CD4-positive, alpha-beta memory T cell (primary cell): ENCODE measurements at places on chromosomes 7 and 10. TPM values are rescaled to one million over a fixed set of nuclear protein-coding genes. Genes with fewer than 3 reads are reported as not detected.

GRCh38 chr7:4739528-4739992, 35.9 kb upstream of the AP5Z1 start:
- peak; percentile 45 for DNase-seq

Gene BTBD16
- not detected for polyA plus RNA-seq

DNA sequence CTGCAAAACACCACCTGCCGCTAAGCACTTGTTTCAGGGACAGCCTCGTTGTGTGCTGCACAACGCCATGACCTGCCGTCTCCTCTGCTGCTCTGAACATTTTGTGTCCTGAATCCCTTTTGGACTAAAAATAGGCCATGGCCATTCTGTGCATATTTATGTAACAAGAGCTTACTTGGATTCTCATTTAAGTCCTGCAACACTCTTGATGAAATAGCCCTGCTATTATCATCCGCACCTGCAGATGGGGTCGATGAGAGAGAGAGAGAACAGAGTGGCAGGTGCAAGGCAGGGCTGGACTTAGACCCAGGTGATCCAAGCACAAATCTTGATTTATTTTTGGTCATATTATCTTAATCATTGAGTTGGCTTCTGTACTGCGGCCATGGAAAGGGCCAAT, 121.2 kb upstream of the PRKCQ start:
- no peak for DNase-seq

- DNase-seq = no peak
Measured at GRCh38 chr7:118793582-118793981, 569.1 kb downstream of the ANKRD7 start.

- no peak for DNase-seq
Measured at GRCh38 chr7:104814671-104815400, 199.2 kb upstream of the KMT2E start.

Gene GSTO2
- 1.2 TPM for polyA plus RNA-seq

DNA sequence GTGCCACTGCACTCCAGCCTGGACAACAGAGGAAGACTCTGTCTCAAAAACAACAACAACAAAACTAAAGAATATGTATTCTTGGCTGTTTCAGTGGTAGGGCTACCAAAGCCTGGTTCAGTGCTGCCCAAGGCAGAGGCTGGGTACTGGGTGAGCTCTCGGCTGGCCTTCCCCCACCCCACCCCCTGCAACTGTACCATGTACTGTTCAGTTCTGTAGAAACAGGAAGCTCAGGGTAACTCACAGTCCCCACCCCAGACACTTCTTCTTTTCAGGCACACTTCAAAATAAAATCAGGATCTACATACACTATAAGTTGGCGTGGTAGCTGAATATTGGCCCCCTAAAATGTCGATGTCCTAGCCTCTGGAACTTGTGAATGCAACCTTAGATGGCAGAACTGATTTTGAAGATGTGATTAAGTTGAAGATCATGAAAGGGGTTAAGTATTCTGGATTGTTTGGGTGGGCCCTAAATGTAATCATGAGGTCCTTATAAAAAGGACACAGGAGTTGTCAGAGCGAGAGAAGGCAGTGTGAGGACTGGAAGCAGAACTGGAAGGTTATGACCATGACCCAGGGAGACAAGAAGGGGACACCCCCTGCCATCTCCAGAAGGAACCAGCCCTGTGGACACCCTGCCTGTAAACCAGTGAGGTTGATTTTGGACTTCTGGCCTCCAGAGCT, 31.2 kb downstream of the TBXAS1 start:
- DNase-seq = no peak

DNA sequence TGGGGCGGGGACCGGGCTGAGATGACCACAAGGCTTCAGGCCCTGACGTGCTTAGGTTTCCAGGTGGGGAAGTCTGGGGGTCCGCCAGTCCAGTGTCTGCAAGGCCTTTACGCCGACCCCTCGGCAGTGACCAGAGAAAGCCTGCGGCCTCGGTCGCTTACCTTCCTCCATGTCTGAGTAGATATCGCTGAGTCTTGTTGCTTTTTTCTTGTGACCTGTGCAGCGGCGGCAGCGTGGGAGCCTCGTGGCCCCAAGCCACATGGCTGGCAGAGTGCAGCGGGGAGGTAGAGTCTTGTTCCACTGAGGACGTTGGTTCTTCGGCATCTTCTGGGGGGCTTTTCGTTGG, 329 bp downstream of the NOLC1 start:
- no peak for DNase-seq

- DNase-seq = no peak
Measured at GRCh38 chr10:24871011-24871935, 81.1 kb downstream of the PRTFDC1 start.

- DNase-seq = no peak
Measured at GRCh38 chr7:156950381-156950858, 908 bp downstream of the NOM1 start.

Gene CNPY1
- not detected for polyA plus RNA-seq

- no peak for DNase-seq
Measured at GRCh38 chr7:26743205-26743604, 121.2 kb downstream of the SKAP2 start.

GRCh38 chr7:154512121-154512833, 460.1 kb downstream of the DPP6 start:
- no peak for DNase-seq

DNA sequence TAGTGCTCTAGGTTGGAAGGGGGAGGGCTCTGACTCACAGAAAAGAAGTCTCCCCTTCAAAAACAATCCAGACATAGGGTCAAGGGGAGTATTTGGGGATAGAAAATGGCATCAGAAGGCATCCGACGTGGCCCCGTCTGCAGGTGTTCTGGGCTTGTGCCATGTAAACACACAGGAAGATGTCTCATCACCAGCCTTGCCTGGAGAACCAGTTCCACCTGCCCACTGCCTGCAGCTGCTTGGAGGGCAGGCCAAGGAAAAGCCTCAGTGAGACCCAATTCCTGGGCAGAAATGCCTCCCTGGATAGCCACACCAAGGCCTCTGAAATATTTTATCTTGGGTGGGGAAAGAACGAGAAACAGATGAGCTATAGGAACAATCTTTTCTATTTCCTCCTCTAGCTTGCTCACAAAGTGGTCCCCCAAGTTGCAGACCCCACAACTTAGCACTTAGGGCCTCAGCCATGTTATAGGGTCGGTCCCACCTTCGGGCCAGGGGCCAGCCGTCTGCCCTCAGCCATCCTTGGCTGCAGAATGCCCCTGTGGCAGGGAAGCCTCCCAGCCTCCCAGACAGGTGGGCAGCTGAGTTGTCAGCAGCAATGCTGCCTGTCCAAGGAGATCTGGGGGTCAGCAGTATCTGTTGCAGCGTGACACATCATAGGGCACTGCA, 54.3 kb upstream of the ECHDC3 start:
- no peak for DNase-seq

GRCh38 chr10:77807706-77808105, 118.8 kb downstream of the DLG5 start:
- DNase-seq = no peak

GRCh38 chr7:139762886-139763285, 14.9 kb downstream of the HIPK2 start:
- no peak for DNase-seq

DNA sequence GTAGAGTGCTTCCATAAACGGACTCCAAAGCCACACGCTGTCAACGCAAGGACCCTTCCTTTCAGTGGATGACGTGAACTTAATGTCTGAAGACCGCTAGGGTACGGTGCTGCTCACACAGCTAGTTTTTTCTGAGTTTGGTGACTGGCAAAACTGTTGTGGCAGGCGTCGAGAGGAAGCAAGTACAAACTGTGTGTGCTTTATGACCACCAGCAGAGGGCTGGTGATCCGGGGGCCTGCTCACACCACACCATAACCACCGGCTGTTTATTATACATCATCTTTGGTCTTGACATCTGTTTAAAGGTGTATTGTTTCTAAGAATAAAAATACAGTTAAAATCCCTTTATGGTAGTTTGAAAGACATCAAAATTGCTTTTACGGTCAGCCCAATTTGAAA, 37.1 kb upstream of the ATP6V0A4 start:
- DNase-seq = no peak

DNA sequence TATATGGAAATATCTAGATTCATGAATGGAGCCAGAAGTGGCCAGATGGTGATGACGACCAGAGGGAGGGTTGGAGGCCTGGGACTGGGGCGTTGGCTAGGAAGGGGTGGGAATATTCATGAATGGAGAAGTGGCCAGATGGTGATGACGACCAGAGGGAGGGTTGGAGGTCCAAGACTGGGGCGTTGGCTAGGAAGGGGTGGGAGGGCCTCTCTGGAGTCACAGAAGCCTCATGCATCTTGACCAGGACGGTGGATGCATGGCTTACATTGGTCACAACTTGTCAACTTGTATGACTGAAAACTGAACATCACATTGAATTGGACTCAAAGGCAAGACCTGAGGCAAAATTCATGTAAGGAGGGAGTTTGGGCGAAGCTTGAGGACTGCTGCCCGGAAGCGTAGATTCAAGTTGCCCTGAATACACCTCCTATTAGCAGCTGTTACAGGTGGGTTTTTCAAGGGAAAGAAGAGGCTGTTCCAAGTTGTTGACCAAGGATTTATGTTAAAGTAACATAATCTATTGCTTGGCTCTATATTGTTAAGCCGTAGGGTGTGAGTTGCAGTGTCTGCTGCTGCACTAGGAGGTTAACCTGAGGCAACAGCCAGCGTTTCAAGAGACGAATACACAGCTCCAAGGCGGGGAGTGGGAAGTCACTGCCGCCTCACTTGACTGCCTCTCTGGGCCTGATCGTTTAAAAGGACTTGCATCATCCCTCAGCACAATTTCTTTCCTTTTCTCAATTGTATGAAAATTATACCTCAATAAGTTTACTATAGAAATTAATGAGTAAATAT, 55.1 kb upstream of the FAM20C start:
- no peak for DNase-seq

DNA sequence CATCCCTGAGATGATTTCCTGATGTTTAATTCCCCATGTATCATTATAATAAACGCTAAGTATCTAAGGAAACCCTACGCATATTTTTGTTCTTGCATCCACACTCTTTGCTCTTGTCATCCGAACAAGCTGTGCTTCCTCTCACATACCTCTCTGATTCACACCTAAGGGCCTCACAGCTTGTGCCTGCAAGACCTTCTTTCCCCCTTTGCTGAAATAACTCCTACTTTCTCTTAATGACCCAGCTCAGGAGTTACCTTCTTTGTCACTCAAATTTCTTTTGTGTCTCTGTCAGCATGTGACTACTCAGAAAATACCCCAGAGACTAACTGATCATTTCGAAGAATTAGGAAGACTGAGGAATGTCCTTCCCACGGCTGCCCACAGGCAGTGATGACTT, 209.3 kb upstream of the IMMP2L start:
- no peak for DNase-seq

DNA sequence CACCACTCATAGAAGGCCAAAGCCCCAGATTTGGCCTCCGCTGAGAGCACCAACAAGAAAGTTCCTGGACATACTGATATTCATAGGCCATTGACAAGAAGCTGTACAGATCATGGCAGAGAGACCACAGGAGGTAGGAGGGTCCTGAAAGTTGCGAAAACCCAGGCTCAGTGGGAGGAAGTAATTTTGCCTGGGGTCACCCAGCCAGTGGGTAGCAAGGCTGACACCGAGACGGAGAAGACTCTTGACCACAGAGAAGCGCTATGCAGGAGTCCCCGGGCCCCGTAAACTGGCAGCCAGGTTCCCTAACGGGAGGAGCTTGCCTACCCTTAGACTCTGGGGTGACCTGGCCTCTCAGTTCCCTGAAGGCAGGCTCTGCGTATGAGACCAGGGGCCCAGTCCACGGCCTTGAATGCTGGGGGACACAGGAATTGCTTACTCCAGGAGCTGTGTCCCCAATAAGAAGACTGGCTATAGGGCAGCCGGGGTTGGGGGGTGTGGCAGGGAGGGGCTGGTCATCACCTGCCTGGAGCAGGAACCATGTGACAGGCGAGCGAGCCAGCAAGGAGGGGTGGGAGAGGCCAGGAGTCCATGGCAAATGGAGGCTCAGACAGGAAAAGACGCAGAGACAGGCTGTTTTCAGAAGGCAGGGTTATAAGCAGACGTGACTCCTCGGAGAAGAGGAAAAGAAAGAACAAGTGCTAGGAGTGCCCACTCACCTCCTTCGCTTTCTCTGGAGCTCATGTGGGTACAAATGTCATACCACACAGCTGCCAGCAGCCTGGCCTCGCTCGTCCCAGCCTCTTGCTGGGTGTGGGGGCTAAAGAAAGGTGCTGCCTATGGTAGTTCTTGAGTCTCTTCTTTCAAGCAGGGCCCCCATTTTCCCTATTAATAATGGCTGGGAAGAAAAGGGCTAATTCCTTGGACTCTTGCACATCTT, 24.6 kb upstream of the NPFFR1 start:
- DNase-seq = no peak

Gene ZPBP
- polyA plus RNA-seq = not detected

Gene LIPJ
- not detected for polyA plus RNA-seq

- no peak for DNase-seq
Measured at GRCh38 chr10:59037018-59037389, 139.4 kb upstream of the PHYHIPL start.

DNA sequence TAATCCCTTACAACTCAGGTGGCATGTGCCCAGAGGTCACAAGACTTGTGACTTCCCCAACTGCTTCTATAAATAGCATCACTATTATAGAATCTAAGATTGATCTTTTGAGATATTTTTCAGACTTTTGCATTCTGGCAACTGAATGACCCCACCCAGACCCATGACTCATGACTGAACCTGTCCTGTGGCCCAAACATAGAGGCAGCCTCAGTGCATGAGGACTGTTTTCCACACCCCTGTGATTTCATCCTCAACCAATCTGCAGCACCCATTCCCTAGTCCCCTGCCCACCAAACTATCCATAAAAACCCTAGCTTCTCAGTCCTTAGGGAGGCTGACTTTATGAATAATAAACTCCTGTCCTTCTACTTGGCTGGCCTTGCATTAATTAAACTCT, 84.5 kb downstream of the MICU1 start:
- no peak for DNase-seq

DNA sequence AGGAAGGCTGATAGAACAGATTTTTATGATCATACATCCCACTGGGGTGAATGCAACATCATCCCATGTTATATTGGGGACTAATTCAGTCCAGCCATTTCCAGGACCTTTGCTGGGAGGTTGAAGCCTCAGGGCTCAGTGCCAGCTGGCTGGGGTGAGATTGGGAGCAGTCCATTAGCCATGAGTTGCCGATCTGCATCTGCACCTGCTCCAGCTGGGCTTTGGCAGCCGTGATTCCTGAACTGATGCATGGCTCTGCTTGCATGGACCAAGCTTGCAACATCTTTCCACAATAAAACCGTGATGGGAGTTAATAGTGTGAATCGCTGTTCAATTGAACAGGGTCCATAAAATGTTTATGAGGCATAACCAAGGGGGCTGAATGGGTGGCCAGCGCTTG, 346.9 kb downstream of the TYW1 start:
- no peak for DNase-seq

Gene MOGAT3
- polyA plus RNA-seq = not detected

- DNase-seq = no peak
Measured at GRCh38 chr7:39898867-39899266, 51.2 kb upstream of the CDK13 start.

Gene RBM17
- polyA plus RNA-seq = 104 TPM
